GM12892 (cell line): ENCODE measurements at places on chromosomes 4 and X.

DNA sequence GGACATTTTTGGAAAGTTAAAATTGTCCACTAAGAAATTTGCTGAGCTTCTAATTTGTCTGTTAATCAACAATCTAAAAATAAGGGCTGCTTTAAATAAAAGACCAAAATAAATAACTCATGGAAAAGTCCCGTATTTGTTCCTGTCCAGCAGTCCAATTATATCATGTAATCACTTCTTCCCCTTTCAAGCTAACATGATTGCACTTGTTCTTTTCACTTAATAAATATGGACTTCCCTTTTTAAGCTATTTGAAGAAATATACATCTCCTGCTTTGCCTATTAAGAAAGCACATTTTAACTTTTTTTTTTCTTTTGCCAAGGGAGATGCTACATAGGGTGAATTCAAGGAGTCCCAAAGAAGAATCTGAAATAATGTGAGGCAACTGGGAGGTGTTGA lies 55.6 kb upstream of the FRAS1 start:
- DNase-seq: no peak

GRCh38 chrX:120774606-120775005 lies 101.1 kb downstream of the CT47B1 start:
- no peak for DNase-seq

GRCh38 chr4:174362340-174362739 lies 78.6 kb downstream of the CEP44 start:
- no peak for DNase-seq

GRCh38 chr4:125522588-125522987 lies 207.8 kb downstream of the FAT4 start:
- DNase-seq: no peak

GRCh38 chr4:106629268-106629625 lies 260.7 kb upstream of the GIMD1 start:
- no peak for DNase-seq

DNA sequence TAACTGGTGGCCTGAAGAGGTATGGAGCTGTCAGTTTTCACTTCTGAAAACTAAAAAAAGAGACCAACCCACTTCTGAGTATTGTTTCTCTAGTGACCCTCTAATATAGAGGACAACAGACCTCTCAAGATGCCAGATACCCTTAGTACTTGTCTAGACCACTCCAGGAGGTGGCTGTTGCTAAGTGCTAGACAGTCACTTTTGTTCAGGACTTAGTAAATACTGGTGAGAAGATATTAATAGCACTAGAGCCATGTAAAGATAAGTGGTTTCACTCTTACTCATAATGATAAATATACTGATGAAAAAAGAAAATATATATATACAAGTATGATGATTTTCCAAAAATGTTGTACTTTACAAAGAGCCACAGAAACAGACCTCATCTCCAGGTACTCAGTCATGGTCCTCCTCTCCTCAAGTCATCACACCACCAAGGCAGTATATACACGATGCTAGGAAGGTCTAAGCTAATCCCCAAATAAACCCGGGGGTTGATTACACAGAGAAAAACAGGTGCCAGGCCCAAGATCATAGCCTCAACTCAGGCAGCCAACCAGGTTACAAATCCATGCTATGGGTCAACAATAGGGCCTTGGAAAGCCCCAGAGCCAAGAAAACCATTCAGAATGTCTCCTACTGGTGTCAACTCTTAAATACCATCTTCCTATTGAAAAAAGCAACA lies 66.9 kb downstream of the ARHGEF9 start:
- no peak for DNase-seq
